LoVo (cell line): ENCODE measurements at places on chromosomes 7 and 10.

DNA sequence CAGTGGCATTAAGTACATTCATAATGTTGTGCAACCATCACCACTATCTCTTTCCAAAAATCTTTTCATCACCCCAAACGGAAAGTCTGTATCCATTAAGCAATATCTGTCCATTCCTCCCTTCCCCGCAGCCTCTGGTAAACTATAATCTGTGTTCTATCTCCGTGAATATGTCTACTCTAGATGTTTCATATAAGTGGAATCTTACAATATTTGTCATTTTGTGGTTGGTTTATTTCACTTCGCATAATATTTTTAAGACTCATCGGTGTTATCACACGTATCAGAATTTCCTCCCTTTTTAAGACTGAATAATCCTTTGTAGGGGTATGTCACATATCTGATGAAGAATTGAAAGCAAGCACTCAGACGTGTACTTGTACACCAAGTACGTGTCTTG is 86.0 kb upstream of the FGFR2 start:
- no peak for DNase-seq

DNA sequence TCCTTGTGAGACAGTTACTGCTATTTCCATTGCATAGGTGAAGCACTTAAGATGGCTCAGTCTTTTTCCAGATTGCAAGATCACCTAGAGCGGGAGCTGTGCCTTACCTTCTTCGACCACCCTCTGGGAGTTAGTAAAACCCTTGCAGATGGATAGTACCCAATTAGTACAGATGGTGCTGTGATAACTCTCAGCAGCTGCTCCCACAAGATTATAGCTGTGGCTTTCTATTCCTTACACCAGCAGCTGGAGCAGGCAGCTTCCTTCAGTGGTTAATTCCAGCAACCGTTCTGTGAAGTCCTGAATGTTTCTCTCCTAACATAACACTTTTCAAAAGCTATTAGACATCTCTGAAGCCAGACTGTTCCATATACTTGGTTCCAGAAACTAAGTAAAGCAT is 796.8 kb downstream of the XPNPEP1 start:
- DNase-seq = no peak

DNA sequence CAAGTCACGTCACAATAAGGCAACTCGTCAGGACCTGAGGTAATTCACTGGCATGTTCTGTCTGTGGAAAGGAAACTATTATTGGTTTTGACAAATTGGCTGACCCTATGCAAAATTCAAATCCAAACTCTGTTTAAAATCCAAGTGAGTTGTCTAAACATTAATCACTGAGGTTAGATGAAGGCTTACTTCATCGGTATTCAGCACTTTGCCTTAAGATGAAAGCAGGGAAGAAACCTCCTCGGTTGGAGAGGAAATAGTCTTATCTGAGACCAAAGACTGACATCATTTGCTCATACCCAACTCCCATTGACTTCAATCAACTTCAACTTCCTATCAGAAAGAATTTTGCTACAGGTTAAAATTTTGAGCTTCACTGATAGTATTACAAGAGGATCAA is 355.1 kb upstream of the MBL2 start:
- DNase-seq = no peak

DNA sequence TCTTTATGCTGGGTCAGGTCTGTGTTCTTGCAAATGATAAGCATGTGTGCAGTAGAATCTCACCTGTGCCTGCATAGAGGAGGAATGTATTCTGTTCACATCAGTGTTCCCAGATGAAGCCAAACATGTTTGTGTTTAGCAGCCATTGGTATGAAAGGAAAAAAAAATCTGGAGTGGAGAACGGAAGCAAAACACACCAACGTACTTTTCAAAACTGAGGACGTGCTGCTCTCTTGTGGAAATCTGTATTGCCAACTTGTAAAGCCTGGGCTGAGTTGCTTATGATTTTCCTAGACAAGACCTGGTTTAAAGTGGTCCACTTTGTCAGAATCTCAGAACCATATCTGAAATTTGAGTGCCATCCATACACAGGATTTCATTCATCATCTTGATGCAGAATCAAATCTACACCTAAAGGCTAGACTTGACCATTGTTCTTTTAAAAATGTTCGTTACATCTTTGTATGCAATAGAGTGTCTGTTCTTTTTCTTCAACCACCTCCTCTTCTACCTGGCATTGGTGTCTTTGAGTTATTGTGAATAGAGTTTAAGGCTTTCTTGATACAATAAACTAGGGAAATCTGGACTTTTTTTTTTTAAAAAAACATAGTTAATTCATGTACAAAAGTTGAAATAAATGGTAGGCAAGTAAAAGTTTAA is 367.7 kb downstream of the PHF14 start:
- no peak for DNase-seq
